ENCODE measurements at places on chromosomes 3 and 15. TPM values are rescaled to one million over a fixed set of nuclear protein-coding genes. Genes with fewer than 3 reads are reported as not detected.

The ADAMTS7 gene
- polyA plus RNA-seq = 2.1 TPM

The CAMP gene
- polyA plus RNA-seq = 0.12 TPM

The CLEC3B gene
- 12.2 TPM for polyA plus RNA-seq

The KY gene
- 0.87 TPM for polyA plus RNA-seq

The CACNA2D2 gene
- polyA plus RNA-seq = 1.8 TPM

The AMT gene
- polyA plus RNA-seq = 23.7 TPM

The SHC4 gene
- 1.8 TPM for polyA plus RNA-seq

The ANKUB1 gene
- polyA plus RNA-seq = not detected

The HPS3 gene
- 16.7 TPM for polyA plus RNA-seq

The OCA2 gene
- 0.31 TPM for polyA plus RNA-seq

The CTXN2 gene
- not detected for polyA plus RNA-seq

The LMAN1L gene
- polyA plus RNA-seq = not detected

GRCh38 chr3:188978421-188979171 is 193.2 kb upstream of the TPRG1 start:
- DNase-seq = peak; percentile 72

DNA sequence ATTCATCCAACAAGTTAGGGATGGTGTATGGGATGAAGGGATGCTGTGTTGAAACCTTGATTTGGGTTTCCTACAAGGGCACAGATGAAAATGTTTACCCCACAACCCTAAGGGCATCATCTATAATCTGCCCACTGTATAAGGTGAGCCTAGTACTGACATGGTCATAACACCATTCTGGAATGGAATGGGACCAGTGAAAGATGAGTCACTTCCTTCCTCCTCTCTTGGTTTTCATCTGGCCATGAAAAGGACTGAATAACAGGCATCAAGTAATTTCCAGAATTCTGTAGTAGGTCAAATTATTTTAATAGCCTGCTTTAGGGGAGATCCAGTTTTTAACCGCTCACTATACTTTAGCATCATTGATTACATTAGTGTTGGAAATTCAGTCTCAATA is 538.6 kb downstream of the NR2F2 start:
- no peak for DNase-seq

DNA sequence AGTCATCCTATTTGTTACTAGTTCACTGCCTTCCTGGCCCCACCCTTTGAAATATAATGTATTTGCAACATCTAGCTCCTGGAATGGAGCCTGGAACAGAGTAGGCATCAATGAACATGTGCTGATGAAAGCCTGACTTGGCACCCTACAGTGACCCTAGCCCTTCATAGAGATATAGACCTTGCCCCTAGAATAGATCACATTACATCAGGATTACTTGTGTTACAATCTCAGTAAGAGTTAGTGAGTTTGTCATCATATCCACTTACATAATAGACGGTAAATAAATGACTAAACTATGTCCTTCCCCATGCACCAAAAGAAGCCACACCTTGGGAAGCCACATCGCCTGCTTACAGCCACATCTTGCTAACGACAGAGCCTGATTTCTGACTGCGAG is 110.5 kb upstream of the WNT5A start:
- no peak for DNase-seq

- DNase-seq = no peak
Measured at GRCh38 chr15:38551720-38552648, 12.6 kb downstream of the RASGRP1 start.

- no peak for DNase-seq
Measured at GRCh38 chr15:101549647-101550046, 60.1 kb upstream of the PCSK6 start.

- no peak for DNase-seq
Measured at GRCh38 chr15:57470543-57470942, 94.2 kb downstream of the CGNL1 start.

- no peak for DNase-seq
Measured at GRCh38 chr3:107574650-107575049, 51.9 kb downstream of the BBX start.

DNA sequence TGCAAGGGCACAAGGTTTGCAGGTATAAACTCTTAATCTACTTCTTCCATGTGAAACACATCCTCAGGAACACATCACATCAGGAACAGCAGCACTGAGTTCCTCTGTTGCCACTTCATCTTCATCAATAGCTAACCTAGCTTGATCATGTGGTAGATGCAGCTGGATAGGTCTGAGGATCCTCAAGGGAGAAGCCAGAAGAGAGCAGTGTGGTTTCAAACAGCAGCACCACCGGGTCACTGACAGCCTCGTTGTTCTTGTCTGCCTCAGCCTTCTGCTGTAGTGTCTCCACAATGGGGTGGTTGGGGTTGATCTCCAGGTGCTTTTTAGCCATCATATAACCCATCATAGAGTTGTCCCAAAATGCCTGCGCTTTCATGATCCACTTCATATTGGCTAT is 58.8 kb downstream of the ADAM10 start:
- no peak for DNase-seq

- no peak for DNase-seq
Measured at GRCh38 chr3:45640091-45640507, 45.5 kb downstream of the LIMD1 start.

GRCh38 chr3:127034990-127035652 is 52.2 kb downstream of the PLXNA1 start:
- peak; percentile 40 for DNase-seq

GRCh38 chr15:71802770-71803169 is 7.6 kb upstream of the NR2E3 start:
- no peak for DNase-seq

GRCh38 chr3:171458071-171458863 is 1.9 kb downstream of the TNIK start:
- no peak for DNase-seq

DNA sequence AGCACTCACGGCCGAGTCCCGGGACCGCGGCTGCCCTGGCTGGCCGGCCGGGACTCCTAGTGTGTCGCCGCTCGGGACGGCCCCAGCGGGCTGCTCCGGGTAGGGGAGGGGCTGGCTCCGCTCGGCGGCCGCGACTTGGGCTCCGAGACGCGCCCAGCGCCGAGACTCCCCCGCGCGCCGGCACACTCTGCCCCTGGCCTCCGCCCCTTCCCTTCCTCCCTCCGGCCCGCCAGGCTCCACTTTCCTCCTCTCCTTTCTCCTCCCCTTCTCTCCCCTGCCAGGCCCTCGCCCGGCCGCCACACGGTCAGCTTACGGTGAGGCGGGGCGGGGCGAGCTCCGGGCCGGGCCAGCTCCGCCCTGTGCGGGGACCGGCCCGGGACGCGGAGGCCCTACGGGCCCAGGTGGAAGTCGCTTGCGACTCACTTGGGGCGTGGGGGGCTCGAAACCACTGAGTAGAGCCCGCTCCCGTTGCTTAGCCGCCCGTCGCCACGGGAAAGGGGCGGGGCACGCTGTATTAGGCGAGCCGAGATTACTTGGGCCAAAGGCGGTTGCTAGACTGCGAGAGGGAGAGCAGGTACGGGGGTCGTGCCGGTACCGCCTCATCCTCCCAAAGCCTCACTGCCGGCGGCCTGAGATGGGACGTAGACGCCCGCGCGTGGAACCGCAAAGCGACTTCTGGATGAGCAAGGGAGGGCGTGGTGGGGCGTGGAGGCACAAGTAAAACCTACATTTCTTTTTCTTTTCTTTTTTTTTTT is at the start of gene ITGB5:
TSS of gene ITGB5 (minus strand) at position 189 of the 755 bp plus-strand sequence. CDS start 365 bp downstream, outside the sequence.
- peak; percentile 72 for DNase-seq

- DNase-seq = no peak
Measured at GRCh38 chr3:155254445-155254844, 39.0 kb downstream of the STRIT1 start.

GRCh38 chr3:192068464-192069254 is 607.7 kb downstream of the PYDC2 start:
- DNase-seq = no peak

GRCh38 chr3:72298201-72299152 is 513.5 kb upstream of the PROK2 start:
- no peak for DNase-seq

- DNase-seq = peak; percentile 68
Measured at GRCh38 chr15:41585127-41586047, 26.4 kb downstream of the TYRO3 start.

DNA sequence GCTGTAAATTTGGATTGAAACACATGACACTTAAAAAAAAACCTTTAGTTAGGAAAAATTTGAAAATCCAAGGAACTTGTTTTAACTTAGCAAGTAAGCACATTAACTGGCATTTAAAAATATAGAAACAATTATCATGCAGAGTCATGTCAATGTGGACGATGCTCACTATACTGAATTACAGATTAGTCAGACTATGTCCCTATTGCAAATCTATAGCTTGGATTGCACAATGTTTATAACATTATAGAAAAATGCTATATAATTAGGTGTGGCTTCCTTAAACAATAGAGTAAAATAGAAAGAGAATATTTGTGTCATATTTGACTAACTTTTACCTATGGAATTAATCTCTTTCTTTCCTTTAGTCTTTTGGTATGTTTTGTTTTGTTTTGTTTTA is 48.4 kb upstream of the TUSC7 start:
- DNase-seq = no peak

- DNase-seq = no peak
Measured at GRCh38 chr3:187565701-187566100, 104.5 kb downstream of the SST start.

GRCh38 chr3:121976727-121977126 is 45.3 kb downstream of the ILDR1 start:
- DNase-seq = no peak

GRCh38 chr15:74800559-74801094 is 12.0 kb upstream of the LMAN1L start:
- no peak for DNase-seq

DNA sequence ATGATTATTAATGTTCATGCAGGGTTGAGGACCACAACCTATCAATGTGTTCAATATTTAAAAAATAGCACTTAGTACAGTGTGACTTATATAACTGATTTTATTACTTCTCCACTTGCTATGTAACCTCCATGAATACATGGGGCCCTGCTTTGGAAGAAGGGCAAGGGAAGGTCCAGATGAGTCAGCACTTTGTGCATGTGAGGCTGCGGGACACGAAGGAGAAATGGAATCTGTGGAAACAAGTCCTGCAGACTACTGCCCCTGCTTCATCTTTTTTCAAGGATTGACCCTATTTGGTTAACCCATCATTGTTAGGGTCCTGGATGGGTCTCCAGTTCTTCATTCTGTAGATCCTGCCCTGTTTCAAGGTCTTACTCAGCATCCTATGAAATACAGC is 1.6 kb downstream of the NXPE3 start:
- DNase-seq = no peak

DNA sequence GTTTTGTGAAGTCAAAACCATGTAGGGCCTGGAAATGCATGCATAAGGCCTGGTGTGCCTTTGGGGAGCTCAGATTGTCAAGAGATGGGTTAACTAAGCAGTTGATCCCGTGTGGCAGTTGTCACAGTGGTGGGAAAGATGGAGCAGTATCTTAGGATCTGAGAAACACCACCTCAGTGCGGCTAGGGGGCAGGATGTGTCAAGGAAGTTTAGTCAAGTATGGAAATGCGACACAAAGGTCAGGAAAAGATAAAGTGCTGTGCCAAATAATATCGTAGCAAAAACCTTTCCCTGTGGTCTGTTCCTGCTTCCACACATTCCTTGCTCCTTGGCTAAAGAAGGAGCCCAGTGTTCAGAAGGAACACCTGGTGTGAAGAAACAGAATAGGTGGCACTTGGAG is 396.4 kb downstream of the EDEM1 start:
- no peak for DNase-seq
